ENCODE measurements at places on chromosomes 5 and 9.

- DNase-seq: no peak
Measured at GRCh38 chr5:135608361-135608760, 29.6 kb upstream of the CXCL14 start.

GRCh38 chr5:30850866-30851265, 342.6 kb upstream of the CDH6 start:
- no peak for DNase-seq

GRCh38 chr5:178739452-178740180, 9.2 kb upstream of the ZNF354A start:
- DNase-seq: no peak

DNA sequence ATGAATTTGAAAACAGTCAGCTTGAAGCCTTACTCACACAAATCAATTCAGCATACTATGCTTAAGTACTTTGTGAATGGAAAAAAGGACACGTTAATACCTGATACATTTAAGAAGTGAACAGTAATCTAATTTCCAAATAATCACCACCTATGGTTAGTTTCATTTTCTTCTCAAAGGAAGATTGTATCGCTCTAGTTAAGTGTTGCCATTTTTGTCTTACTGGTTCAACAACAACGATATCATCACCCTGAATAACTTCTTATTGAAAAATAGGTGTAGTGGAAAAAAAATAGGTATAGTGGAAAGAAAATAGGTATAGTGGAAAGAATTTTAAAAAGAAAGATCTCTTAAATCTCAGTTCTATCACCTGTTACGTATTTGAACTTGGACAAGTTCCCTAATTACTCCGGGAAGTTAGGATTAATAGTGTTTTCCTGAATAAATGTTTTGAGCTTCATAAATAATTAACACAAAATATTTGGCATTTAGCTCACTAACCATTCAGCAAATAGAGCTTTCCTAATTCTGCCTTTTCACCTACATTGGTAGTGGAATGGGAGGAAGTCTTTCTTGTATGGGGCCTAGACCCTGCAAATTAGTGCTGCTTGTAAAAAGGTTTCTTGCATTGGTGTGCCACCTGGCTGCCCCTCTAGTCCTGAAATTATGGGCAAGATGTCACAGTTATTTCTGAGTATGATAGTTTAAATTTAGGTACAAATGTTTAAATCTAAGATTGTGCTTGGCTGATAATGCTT, 502.6 kb upstream of the NMUR2 start:
- DNase-seq: no peak

GRCh38 chr5:15966066-15966640, 213.4 kb downstream of the MARCHF11 start:
- no peak for DNase-seq

GRCh38 chr5:94705427-94705826, 87.0 kb downstream of the SLF1 start:
- no peak for DNase-seq

DNA sequence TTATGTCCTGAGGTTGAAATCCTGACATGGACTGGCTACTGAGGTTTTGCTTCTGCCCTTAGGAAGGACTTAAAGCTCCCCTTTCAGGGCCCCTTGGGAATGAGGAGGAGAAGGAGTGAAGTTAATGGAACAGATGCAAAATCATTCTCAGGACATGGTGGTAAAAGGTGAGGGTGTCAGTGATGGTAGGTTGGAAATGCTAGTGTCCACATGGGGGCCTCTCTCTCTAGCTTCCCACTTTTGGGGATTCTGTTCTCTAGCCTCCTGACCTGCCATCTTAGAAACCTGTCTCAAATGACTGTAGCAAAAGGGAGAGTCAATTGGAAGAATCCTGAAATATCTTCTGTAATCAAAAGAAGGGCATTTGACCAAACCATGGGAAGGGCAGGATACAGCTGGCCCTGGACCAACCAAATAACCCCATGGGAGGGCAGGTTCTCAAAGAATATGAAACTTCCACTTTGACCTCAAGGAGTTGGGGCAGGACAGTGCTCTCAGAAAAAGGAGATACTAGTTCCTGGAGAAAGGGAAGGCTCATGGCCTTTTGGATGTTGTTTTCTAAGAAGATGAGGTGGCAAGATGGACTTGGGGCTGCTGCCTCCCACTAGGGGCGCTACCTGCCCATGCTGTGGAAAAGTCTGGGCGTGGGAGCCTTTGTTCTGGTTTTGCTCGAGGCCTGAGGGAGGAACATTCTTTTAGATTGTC, 21.2 kb upstream of the MLANA start:
- DNase-seq: no peak
